ENCODE measurements at places on chromosomes 6 and 20.

- DNase-seq, result peak; percentile 89
Measured at GRCh38 chr6:30672445-30673253, at the start of gene DHX16. DHX16 (minus strand) TSS chr6:30673006; CDS start chr6:30672841, 165 bp downstream.

- DNase-seq, result no peak
Measured at GRCh38 chr6:139623372-139623771, 248.9 kb upstream of the CITED2 start.

DNA sequence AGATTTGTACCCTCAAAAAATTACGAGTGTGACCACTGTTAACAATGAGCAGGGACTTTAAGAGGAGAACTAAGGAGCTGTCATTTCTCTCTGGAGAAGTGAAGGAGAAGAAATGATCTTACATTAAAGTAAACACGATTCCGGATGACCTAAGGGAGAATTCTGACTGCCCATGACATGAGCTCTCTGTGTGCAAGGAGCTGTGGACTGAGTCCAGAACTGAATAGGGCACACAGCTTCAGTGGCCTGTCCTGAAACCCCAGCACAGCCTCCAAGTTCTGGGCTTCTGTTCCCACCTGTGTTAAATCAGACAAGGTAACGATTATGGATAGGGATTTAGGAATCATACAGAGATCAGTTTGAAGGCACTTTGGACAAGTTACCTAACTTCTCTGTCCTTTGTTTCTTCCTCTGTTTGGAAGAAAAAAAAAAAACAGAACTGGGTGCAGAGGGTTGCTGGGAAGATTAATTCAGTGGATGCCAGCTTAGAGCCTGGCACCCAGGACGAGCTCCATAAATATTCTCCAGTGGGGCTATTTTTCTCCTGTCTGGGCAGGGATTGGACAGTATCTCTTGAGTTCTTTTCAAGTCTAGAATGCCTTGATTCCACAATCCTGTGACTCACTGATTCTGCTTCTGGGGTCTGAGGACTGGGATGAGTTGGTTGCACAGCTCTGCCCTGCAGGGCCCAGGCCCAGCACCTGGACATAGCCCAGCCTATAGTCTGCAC lies 65.7 kb downstream of the MRPL14 start:
- DNase-seq, result no peak

DNA sequence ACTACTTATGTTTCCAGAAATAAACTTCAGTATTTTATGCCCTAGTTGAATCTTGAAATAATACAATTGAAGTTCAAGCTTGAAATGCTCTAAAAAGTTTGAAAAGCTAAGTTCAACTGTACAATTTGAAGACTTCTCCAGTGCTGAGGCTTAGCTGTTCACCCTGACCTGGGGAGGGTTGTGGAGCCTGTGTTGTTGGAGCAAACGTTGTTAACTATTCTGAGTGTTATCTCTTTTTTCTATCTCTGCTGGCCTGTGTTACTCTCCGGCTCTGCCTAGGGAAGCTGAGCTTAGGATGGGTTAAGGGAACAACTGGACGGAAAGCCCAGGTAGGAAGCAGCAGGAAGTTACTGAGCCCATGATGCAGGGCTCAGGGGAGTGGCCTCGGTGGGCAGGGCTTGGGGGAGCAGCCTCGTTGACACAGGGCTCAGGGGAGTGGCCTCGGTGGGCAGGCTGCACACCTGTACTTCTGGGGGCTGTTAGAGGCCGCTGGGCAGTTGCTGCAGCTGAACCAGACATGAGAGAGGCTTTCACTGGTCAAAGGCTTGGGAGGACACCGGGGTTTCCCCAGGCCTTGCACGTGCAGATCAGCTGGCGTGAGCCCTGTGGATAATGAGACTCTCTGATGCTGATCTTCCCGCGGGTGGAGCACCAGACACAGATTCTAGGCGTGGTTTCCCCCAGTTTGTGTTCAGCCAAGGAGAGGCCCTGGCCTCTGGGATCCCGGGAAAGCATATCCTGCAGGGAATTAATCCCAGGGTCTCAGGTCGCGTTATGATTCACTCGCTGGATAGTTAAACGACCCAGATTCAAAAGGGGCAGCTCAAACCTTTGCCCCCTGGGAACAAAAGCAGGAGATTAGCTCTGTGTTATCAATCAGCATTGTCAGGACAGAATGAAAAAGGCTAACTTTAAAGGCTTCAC lies 58.9 kb downstream of the ERMARD start:
- DNase-seq, result peak; percentile 70

DNA sequence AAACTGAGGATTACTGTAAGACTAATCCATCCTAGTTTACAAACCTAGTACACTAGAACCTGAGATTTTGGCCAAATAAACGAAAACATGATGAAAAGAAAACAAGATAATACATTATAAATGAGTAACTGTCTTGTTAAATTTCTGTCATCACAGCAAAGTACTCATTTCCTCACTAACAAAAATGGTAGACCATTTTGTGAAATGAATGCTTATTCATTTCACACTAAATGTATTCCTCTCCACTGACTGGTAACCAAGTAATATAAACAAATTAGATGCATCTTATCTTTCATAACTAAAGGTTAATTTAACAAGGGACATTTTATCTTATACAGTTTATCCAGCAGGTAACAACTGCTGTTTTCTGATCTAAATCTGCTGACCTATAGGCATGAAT lies 143.7 kb downstream of the REV3L start:
- no peak for DNase-seq

DNA sequence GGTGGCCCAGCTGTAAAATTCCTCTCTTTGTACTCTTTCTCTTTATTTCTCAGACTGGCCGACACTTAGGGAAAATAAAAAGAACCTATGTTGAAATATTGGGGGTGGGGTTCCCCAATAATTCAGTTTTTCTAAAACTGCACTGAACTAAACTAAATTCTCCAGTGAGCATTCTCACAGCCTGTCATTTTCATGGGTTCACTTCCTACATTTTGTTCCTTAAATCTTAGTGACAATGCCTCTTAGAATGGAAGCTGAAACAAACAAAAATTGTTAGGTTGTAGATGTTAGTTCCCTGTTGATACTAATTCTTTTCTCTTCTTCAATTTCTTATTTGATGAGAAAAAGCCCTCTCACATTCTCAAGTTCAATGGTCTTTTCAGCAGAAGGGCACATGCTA lies 35.8 kb upstream of the IFNGR1 start:
- no peak for DNase-seq

DNA sequence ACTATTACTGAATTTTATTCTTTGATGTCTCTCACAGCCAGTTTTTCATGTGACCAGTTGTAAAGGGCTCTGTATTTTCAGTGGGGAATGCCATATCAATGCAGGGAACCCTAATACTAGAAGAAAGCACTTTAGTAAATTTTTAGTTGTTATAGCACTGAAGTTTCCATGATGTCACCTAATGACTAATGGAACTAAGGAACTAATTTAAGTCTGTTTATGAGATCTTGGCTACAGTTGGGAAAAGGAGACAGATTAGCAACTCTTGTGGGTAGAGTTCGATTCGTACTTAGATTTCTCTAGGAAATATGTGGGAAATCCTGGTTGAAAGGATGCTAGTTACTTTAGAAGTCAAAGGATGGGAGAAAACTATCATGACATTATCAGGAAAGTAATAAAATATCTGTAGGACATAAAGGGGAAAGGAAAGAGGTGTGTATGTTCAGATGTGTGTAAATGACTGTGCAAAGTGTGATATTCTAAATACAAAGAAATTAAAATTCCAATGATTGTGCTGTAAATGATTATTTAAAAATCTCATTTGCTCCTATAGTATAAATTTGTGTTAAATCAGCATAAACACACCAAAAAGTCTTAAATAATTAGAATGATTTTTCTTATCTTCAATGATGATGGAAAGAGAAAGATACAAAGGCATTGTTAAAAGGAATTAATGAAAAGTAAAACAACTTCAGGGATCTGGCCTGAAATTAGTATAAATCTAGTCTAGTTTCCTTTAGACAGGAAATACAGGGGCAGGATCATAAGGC lies 103.4 kb downstream of the LRRC1 start:
- DNase-seq, result no peak

- no peak for DNase-seq
Measured at GRCh38 chr6:24752503-24752902, 22.2 kb upstream of the GMNN start.

DNA sequence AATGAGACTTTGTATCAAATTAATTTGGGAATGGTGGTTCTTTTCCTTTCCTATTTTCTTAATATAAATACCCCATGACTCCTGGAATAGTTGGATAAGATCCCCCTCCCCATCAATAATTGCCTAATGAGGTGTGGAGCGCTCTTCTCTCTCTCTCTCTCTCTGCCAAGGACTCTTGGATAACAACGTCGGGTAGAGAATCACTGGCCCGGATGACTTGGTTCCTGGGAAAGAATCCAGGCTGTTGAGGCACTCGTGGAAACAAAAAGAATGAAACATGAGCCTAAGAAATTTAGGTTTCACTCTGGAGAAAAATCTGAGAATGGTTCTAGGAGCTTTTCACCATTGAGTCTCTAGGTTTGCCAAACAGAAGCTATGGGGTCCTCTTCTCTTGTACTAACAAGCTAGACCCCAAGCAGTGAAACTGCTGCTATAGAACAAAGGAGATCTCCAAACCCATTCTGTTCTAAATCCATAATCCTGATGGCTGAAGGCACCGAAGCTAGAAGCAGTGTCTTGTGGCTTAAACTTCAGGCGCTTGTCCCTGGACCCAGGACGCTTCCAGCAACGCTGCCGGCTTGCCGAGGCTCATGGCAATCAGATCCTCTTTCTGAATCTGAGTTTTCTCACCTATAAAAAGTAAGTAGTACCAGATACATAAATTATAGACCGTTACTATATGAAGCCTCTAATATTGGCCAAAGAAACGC lies 241.6 kb upstream of the BTBD3 start:
- DNase-seq, result no peak

DNA sequence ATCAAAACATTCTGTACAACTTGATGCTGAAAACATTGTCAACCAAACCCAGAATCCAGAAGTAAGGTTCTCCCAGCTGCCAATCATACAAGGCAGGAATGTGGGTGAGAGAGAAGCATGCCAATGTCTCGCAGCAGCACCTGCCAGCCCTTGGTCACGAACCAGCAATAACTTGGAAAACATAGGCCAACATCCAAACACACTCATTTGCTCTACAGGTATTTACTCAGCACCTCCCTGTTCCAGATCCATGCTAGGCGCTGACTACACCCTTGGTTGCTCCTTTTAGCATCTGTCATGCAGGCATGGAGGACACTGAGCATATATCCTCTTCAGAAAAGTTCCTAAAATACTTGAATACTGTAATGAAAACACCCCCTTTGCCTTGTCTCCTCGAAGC lies 63.6 kb downstream of the FAXC start:
- no peak for DNase-seq

GRCh38 chr6:149065658-149066556 lies 251.6 kb upstream of the TAB2 start:
- DNase-seq, result no peak

GRCh38 chr6:43823879-43824702 lies 54.1 kb downstream of the VEGFA start:
- no peak for DNase-seq

DNA sequence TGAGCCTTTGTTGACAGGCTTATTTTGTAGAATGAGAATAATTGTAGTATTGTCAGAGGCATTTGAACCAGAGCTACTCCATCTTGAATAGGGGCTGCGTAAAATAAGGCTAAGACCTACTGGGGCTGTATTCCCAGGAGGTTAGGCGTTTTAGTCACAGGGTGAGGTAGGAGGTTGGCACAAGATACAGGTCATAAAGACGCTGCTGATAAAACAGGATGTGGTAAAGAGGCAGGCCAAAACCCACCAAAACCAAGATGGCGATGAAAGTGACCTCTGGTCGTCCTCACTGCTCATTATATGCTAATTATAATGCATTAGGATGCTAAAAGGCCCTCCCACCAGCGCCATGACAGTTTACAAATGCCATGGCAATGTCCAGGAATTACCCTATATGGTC lies 82.7 kb downstream of the PFDN4 start:
- no peak for DNase-seq

DNA sequence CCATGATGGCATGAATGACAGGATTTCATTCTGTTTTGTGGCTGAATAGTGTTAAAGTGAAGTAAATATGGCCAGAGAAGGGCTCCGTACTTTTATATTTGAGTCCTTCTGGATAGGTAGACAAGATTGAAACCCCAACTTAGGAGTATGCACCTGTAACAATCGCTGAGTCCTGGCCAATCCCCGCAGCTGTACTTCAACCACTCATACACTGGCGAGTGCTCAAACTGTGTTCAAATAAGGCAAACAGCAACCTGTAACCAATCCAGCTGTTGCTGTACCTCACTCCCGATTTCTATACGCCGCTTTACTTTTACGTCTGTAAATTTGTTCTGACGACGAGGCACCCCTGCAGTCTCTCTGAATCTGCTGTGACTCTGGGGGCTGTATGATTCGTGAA lies 6.7 kb downstream of the TTLL2 start:
- no peak for DNase-seq

GRCh38 chr20:44711237-44711636 lies 3.9 kb upstream of the CCN5 start:
- DNase-seq, result no peak

DNA sequence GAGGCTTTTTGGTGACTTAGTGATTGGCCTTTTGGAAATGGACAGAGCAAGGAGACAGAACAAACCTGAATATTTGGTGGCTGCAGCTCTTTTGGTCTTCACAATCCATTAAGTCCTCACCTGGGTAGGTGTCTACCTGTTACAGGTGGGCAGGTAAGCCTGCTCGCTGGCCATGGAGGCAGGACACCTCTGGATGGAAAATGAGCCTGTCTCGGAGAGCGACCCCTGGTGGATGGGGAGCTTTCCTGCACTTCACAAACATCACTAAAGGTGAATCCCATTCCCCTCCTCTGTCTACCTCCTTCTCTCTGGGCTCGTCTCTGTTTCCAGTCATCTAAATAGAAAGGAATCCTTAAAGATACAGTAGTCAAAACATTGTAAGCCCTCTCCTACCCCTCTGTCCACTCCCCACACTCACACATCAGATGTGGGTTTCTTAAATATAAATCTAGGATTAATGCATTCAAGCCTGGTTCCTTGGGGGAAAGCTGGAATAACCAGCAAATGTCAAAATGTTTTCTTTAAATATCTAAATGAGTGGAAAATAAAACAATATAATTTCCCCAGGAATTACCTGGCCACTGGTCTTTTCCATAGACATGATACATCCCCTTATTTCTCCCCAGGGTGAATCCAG lies 304.9 kb downstream of the CDH26 start:
- peak; percentile 73 for DNase-seq

DNA sequence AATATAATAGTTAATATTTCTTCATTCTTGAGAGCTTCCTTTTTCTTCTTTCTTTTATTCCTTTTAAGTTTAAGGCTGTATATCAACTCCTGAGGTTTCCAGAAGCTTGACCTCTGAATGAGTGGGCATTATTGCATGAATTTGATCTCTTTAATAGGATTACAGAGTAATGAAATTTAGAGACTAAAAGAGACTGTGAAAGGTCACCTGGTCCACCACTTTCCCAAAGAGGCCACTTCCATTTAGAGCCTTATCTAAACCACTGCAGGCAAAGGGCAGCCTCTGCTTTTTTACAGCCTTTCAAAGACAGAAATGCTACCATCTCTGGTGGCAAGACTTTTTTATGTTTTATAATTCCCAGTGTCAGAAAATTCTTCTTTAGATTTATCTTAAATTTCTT lies 215.3 kb upstream of the HS3ST5 start:
- DNase-seq, result no peak

- DNase-seq, result no peak
Measured at GRCh38 chr20:4875578-4876067, 125.7 kb downstream of the SLC23A2 start.
